ENCODE measurements at places on chromosomes 1 and 21.

DNA sequence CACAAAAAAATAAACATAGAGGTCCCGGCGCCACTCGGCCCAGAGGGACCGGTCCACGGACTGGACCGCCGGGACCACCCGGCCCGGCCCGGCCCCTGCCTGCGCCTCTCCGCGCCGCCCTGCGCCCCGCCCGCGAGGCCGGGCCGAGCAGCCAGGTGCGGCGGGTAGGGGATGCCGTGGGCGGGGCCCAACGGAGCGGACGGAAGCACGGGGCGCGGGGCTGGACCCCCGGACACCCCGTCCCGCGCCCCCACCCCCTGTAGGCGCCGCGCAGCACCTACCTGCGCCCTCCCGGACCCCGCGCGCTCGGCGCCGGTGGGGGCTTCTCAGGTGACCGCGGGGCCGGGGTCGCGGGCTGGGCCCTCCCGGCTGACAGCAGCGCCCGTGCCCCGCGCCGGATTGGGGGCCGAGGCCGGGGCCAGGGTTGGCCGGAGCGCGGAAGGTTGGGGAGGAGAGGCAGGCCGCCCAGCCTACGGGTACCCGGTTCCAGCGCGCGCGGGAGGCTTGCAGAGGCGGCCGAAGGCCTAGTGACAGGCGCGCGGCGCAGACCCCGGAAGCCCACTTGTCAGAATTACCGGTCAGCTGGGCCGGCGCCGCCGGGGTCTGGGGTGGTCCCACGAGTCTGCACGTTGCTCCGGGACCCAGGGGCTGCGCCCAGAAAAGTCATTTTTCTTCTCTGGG lies 351.9 kb upstream of the CAMK1G start:
- DNase-seq, result no peak

GRCh38 chr1:85975912-85976371 lies 180.6 kb downstream of the COL24A1 start:
- no peak for DNase-seq

DNA sequence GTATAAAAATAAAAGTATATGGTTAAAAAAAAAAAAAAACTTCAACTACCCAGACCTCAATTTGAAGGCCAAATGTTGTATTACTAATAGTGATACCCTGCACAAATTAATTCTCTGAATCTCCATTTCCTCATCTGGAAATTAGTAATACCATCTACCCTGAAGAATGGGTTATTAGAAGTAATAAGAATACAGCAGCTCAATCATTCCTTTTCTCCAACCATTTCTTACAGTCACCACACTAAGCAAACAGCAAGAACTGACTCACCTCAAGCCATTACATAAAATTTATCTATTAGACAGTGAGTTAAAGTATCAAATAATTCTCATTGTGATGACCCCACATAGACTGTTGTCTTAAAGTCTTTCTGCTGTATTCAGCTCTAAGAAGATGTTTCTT lies 39.6 kb downstream of the RERE start:
- no peak for DNase-seq

- peak; percentile 96 for DNase-seq
Measured at GRCh38 chr1:156860628-156861423, at the start of gene NTRK1. TSS of gene NTRK1 (plus strand) at chr1:156860865. CDS start at chr1:156860935, 70 bp downstream.

DNA sequence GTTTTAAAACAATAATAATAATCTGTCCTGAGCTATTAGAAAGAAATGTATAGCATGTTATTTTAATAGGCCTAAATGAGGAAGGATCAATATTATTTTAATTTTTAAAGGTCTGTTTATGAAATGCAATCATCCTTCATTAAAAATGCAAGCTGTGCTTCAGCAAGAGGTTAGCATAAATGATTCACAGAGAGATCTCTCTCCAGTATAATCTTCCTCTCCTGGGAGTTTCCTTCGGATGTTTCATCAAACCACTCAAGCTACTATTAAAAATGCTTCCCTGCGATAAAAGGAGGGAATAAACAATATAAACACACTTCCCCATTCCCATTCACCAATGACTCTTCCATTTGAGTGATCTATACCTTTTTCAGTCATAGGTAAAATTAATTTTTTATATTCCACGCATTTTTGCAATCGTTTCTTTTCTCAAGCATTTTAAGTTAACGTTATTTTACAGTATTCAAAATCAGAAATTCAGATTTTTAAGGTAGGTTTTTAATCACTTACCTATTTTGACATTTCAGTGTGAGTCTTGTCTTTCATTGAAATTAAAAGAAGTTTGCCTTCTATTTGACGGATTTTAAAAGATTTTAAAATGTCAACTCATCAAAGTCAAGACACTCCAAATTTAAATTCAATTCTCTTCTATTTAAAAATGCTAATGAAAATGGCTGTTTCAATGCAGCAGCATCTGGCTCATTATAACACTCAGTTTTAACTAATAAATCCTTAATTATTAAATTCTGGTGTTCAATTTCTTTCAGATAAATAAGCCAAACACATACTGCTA lies 64.3 kb downstream of the RERE start:
- peak; percentile 36 for DNase-seq

DNA sequence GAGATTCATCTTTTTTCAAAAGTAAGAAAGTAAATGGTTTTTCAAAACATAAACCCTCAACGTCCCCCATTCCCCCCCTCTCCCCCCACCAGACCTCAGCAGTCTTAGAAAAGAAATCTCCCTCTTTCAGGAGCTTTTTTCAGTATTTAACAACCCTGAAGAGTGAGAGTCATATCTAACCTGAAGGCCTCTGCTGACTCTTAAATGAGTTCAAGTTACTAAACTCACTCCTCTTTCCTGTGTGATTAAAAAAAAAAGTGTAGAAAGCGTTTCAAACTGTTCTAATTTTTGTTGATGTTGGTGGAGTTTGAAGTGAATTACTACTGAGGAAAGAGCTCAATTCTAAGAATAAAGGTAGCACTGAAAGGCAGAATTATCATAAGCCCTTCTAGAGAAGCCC lies 93.7 kb downstream of the VAV3 start:
- DNase-seq, result no peak

DNA sequence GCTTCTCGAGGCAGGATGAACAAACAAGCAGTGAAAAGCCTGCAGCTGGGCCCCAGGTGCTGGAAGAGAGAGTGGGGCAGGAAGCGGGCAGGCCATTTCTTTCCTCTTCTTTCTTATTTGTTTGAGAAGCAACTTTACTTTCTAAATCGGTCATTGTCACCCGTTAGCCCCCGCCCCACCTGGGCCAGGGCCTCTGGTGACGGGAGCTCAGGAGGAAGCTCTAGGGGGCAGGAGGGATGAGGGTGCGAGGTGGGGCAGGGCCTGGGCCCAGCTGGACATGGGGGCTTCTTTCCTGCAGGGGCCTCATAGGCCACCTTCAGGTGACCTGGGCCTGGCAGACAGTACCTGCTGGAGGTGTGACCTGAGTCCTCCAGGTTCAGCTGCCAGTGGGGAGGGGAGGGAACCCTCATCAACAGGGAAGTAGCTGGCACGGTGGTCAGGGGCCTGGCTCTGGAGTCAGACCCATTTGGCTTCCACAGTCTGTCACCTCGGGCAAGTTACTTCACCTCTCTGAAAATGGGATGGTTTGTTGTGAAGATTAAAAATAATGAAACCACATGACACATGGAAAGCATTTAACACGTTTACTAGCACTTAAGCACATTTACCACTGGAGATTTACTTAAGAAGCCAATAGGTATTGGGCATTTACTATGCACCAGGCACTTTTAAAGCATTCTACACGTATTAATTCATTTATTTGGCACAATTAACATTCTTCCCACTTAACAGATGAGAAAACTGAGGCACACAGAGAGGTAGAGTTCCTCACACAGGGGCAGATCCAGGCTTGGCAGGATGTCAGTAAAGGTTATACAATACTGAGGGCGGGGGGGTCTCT lies 54.1 kb upstream of the ID3 start:
- DNase-seq, result no peak

DNA sequence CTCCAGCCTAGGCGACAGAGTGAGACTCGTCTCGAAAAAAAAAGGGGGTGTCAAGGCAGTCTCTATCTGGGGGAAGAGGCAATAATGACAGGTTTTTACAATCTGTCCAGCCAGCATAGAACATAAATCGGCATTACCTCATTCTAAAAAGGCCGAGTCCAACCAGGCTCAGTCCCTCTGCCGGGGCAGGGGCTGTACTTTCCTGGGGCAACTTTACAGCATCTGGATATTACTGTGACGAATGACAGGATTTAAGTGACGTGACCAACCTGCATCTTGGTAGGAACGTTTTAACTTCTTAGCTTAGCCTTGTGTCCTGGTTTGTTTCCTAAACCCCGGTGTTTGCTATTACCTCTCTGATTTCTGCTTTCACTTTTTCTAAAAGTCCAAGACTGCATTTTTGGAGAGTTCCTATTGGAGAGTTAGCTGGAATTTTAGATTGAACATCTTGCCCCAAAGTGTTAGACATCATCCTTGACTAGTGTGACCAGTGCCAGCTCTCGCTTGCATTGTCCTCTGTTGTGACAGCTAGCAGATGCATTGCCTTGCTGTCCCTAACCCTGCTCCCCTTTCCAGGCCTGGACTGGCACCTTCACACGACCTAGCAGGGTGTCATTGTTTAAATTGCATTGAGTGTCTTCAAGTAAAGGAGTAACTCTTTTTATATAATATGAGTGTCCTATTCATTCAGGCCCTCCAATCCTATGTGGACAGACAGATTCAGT lies 96.5 kb downstream of the TGFBR3 start:
- DNase-seq, result no peak

DNA sequence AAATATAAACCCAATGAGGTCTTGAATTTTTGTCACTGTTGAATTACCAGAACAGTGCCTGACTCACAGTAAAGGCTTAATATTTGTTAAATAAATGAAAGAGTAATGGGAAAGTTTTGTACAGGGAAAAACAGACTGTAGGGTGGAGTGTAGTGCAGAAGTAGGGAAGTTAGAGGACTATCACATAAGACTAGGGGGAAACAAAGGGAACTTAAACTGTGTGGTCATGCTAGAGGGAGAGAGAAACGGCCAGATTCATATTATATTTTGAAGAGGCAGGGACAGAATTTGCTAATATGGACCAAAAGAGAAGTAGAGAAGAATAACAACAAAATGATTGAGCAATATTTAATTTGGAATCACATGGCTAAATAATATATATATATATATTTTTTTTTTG lies 14.8 kb downstream of the CTSK start:
- DNase-seq, result no peak

- DNase-seq, result no peak
Measured at GRCh38 chr1:161114556-161114955, 3.3 kb downstream of the PFDN2 start.

- DNase-seq, result no peak
Measured at GRCh38 chr1:9321480-9321849, 28.8 kb downstream of the SPSB1 start.

- DNase-seq, result peak; percentile 75
Measured at GRCh38 chr1:22711071-22711470, 432 bp downstream of the EPHB2 start.

DNA sequence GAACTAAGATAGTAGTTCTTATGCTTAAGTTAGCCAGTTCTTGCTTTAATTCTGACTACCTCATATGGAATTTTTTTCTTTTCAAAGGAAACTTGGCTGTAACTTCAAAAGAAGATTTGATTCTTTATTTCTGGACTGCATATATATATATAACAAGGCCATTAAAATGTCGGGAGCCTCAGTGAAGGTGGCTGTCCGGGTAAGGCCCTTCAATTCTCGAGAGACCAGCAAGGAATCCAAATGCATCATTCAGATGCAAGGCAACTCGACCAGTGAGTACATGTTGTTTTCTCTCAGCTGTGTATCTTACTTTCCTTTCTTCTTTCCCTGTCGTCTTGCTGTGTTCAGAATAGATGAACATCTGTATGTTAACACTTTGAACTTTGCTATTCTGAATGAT lies 21.8 kb downstream of the KIF1B start:
- no peak for DNase-seq

- no peak for DNase-seq
Measured at GRCh38 chr21:27681841-27682240, 715.0 kb upstream of the ADAMTS5 start.

GRCh38 chr1:245481261-245481660 lies 326.5 kb downstream of the KIF26B start:
- DNase-seq, result no peak

GRCh38 chr1:222820171-222820712 lies 5.4 kb downstream of the DISP1 start:
- DNase-seq, result no peak

DNA sequence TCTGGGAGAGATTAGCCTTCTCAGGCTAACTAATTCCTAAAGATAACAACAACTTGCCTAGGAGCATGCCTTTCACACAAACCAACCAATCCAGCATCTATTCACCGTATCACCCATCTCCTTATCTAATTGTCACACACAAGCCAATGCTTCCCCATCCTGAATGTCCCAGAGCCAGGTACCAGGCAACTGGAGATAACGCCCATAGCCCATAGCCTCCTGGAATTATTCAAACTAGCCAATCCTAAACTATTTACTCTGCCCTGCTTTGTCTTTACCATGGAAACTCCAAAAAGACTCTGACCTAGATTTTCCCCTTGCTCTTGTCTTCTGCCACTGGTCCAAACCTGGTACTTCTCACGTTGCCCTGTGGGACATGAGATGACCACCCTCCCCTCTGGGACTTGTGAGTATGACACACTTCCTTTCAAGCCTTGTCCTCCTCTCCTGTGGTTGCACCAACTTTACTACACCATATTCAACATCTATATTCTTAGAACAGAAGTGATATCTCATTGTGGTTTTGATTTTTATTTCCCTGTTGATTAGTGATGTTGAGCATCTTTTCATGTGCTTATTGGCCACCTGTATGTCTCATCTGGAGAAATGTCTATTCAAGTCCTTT lies 8.8 kb upstream of the ATG4C start:
- DNase-seq, result no peak

GRCh38 chr21:38273745-38274542 lies 17.2 kb downstream of the KCNJ15 start:
- no peak for DNase-seq

GRCh38 chr21:17003763-17004373 lies 509.0 kb upstream of the CXADR start:
- DNase-seq, result no peak

- DNase-seq, result no peak
Measured at GRCh38 chr1:226407199-226407496, 745 bp downstream of the PARP1 start.

- DNase-seq, result no peak
Measured at GRCh38 chr1:67700692-67701410, 15.8 kb downstream of the GADD45A start.

DNA sequence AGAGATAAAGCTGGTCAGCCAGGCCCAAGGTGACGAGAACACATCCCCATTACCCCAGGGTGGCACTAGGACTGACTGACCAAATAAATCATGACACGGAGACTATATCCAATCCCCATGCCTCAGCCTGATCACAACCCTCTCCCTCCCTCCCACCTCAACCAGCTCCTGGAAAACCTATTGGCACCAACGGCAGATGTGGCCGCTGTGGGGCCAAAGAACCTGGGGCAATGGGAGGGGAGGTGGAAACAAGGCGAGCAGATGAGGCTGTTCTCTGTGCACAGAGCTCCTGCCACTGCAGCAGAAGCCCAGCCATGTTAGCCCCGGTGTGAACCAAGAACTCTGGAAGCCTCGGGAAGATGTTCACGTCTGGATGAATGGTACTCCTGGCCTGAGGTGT lies 77.6 kb downstream of the CD247 start:
- DNase-seq, result peak; percentile 15

- no peak for DNase-seq
Measured at GRCh38 chr1:205770618-205771017, 4.7 kb downstream of the RAB29 start.
